CD4-positive, alpha-beta T cell treated with Interleukin-12 subunit alpha and Interleukin-12 subunit beta, for 1 hour (primary cell): ENCODE measurements at places on chromosomes 11 and 22.

GRCh38 chr11:19723572-19724342 lies 11.1 kb downstream of the NAV2 start:
- peak; percentile 62 for DNase-seq

GRCh38 chr11:15197696-15198095 lies 83.0 kb downstream of the INSC start:
- no peak for DNase-seq

DNA sequence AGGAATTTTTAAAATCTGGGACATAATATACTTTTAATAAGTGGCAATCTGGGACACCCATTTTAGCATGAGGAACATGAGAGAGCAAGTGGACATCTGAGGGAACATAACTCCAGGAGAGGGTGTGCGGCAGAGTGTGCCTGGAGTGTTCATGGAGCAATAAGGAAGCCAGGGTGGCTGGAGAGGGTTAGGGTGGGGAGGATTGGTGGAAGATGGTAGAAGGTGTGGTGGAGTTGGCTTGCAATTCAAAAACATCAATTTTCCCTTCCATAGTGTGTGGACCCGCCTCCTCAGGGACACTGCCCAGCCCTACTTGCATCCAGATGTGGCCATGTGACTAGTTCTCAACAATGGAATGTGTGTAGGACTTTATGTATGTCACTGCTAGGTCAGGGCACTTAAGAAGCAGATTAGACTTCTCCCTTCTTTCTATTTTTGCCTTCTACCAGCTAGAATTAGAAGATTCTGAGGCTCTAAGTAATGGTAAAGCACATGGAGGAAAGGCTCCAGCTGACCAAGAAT lies 4.4 kb upstream of the DENND5A start:
- no peak for DNase-seq

DNA sequence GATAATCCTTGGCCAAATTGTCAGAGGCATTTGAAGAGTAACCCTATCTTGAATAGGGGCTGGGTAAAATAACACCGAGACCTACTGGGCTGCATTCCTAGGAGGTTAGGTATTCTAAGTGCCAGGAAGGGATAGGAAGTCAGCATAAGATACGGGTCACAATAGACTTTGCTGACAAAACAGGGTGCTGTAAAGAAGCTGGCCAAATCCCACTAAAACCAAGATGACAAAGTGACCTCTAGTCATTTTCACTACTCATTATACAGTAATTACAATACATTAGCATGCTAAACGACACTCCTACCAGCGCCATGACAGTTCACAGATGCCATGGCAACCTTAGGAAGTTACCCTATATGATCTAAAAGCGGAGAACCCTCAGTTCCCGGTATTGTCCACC lies 964 bp upstream of the REXO2 start:
- DNase-seq = no peak

- DNase-seq = no peak
These were observed 2.5 kb upstream of the PRRG4 start for GRCh38 chr11:32827276-32827675.

DNA sequence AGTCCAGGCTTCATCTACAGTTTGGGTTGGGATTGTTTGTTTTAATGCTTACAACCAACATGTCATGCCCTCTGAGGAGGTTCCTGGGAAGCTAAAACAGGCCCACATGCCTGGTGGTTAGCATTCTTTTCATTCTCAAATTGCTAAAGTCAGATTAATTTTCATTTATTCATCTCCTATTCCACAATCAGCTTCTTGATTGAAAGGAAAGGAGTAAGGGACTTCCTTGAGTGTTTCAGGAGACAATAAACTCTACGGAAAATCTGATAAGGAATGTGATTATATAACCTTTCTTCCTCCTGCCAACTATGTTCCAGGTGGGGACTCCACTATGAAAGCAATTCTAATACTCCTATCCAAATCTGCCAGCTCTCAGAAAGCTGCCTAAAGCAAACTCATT lies 30.8 kb downstream of the MRTFA start:
- no peak for DNase-seq

GRCh38 chr11:121463689-121464335 lies 11.0 kb upstream of the SORL1-AS1 start:
- no peak for DNase-seq

DNA sequence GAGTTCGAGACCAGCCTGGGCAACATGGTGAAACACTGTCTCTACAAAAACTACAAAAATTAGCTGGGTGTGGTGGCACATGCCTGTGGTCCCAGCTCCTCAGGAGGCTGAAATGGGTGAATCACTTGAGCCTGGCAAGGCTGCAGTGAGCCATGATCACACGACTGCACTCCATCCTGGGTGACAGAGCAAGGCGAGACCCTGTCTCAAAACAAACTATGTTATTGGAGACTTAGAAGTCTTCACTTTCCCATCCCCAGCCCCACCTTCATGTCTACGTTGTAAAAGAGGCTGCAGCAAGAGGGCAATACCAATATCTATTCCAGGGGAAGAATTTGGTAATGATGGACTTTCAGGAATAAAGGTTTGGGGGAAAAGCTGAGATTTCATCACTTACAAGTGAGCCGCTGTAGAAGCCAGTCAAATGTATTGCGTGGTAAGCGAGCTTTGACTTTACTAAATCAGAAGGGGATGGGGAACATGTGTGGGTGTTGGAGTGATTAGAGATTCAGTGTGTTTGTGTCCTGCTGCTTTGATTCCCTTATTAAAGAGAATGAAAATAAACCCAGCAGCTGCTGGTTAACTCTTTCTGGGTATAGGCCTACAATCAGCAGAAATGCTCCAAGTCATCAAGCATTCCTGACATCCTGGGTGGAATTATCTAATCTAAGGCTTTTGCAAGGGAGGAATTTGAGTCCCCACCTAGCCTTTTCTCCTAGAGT lies 53.7 kb downstream of the UBASH3B start:
- DNase-seq = no peak

GRCh38 chr22:31089160-31090100 lies 8.3 kb downstream of the SMTN start:
- peak; percentile 56 for DNase-seq

DNA sequence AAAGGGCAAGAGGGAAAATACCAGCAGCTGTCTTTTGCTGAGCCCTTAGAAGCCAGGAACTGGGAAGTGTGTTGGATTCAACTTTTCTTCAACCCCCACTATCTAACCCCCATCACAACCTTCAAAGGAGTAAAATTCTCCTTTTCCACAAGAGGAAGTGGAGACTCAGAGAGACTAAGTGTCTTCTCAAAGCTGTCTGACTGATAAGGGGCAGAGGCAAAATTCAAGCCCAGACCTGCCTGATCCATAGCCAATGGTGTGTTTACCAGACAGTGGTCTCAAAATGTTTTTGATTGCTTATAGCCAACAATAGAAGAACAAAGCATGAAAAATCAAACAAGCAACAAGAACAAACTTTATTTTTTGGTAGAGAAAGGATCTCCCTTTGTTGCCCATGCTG lies 707.0 kb downstream of the NTM start:
- no peak for DNase-seq

GRCh38 chr11:12092714-12093113 lies 17.7 kb upstream of the MICAL2 start:
- DNase-seq = no peak

DNA sequence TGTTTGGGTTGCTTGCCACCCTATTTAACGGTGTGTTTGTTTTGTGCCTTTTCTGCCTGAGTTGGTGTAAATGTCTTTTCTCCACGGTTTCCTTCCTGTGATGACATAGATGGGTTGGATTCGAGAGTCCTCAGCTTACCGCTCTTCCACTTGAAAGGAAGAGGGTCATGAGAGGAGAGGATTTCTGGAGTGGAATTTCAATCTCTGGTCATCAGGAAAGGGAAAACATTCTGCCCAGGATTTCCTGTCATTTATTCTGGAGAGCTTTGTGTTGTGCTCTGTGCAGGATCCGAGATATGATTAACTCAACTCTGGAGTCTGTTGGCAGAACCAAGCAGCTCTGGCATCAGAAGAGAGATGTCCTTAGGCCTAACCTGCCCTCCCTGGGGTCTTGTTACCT lies 605.2 kb downstream of the NTM start:
- DNase-seq = no peak

GRCh38 chr11:46315033-46315738 lies 32.1 kb upstream of the DGKZ start:
- peak; percentile 79 for DNase-seq

GRCh38 chr11:58616594-58616993 lies 5.9 kb upstream of the CNTF start:
- DNase-seq = no peak

- DNase-seq = no peak
These were observed 10.1 kb downstream of the PRR14L start for GRCh38 chr22:31739795-31740201.

GRCh38 chr22:20960609-20961008 lies 6.4 kb upstream of the AIFM3 start:
- DNase-seq = no peak

DNA sequence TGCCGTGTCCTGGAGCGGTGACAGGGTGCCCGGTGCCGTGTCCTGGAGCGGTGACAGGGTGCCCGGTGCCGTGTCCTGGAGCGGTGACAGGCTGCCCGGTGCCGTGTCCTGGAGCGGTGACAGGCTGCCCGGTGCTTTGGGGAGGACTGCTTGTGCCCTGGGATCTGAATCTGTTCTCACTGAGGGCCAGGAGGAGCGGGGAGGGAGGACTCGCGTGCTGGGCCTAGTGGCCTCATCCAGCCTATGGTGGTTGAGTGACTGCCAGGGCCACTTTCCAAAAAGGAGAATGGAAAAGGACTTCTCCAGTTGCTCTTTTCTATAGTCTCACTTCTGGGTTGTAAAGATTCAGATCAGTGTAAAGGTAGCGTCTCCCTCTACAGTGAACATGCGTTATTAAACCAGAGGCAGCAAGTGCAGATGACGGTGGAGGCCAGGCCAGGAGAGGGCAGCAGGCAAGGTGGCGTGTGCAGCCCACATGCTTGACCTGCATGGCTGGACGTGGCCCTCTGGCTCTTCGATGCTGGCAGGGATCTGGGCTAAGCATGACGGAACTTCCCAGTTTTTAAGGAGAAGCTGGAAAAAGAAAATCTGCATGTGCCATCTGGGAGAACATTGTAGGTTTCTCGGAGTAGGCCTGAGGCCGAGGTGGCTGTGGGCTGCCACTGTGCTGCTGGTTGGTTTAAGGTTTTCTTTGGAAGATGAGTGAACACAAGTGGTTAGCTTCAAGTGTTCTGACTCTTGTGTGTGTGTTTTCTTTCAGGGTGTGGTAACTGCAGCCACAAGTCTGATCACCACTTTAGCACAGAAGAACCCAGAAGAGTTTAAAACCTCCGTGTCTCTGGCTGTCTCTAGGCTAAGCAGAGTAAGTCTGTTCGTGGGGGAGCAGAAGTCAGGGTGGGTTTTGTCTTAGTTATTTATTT lies 55.0 kb downstream of the AP2A2 start:
- DNase-seq = no peak

DNA sequence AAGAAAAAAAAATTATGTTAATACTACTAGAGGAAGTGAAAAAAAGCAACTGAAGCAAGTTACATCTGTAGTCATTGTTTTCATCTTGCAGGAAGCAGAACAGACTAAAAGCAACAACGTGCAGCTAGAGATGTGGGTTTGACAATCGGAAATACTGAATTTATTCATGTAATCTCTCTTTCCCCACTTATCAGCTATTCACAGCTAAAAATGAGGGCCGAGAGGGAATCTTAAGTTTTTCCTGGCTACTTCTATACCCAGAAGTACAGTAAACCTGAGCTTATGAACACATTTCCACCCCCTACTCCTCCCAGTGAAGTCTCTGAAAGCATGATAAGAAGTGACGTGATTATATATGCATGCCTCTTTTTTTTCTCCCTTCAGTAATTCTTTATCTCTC lies 116.5 kb downstream of the SPON1 start:
- peak; percentile 15 for DNase-seq

- DNase-seq = no peak
These were observed 27.3 kb upstream of the MUC5AC start for GRCh38 chr11:1130276-1131032.

GRCh38 chr11:111982019-111982464 lies 43.2 kb upstream of the DLAT start:
- peak; percentile 55 for DNase-seq

GRCh38 chr22:19424186-19424500 lies 7.4 kb downstream of the HIRA start:
- DNase-seq = no peak

- DNase-seq = no peak
These were observed 6.3 kb downstream of the NXPE2 start for GRCh38 chr11:114684636-114685035.

- no peak for DNase-seq
These were observed 12.5 kb upstream of the FADS3 start for GRCh38 chr11:61903845-61904244.

GRCh38 chr22:41001722-41002122 lies 50.5 kb downstream of the RBX1 start:
- DNase-seq = no peak

DNA sequence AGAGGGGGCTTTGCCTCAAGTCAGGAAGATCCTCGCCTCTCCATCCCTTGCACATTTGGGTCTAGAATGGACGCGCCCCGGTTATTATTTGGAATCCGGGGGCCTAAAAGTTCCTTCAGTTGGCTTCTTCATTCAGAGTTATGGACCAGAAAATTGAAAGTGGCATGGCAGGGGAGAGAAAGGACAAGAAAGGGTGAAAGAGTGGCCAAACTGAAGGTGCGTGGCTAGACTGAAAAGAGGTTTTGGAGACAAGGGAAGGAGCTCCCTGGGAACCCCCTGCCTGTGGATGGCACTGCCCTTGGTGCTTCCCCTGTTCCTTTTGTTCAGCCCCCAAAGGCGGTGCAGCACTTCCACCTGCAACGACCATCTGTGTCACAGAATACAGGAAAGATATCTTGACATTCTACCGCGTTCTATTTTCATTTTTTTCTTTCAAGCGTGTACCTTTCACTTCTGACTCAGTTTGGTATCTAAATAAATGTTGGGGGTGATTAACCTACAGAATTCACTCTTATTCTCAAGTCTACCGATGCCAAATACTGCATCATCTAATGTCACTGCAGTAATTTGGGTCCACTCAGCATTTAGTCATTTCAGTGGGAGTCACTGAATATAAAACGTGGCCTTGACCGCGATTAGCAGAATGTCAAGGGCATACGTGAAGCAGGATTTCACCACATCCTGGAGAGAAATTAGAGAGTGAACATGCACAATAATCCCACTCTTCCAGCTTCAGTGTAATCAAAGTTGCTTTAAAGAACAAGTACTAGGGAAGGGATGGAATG lies 88.1 kb upstream of the ARHGAP32 start:
- DNase-seq = peak; percentile 2

- DNase-seq = no peak
These were observed 47.9 kb downstream of the FEZ1 start for GRCh38 chr11:125448136-125448535.

- DNase-seq = no peak
These were observed 37.3 kb downstream of the KIAA0930 start for GRCh38 chr22:45203150-45203951.

- no peak for DNase-seq
These were observed 104.3 kb downstream of the TRAF6 start for GRCh38 chr11:36405585-36406367.

- DNase-seq = no peak
These were observed 199.9 kb downstream of the DSCAML1 start for GRCh38 chr11:117597071-117597470.

- DNase-seq = peak; percentile 50
These were observed 14.3 kb upstream of the BCL9L start for GRCh38 chr11:118939953-118940598.

DNA sequence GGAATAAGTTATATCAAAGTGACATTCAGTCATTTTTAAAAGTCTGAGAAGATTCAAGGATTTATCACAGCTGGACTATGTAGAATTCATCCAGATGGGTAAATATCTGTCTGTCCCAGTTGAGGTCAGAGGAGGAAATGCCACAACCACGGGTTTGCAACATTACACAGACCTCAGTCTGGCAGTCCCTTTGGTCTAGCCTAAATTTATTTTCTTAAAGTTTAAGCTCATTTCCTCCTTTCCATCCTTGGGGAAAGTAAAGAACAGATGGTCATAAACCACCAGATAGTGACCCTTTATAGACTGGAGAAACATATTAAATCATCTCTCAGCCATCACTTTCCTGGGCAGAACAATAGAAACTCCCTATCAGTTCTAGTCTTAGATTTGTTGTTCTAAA lies 238.4 kb upstream of the DDI1 start:
- no peak for DNase-seq
